Osteoblast (primary cell): ENCODE measurements at places on chromosomes 12 and 14. TPM values are rescaled to one million over a fixed set of nuclear protein-coding genes. Genes with fewer than 3 reads are reported as not detected.

Gene MUCL1
- total RNA-seq = not detected in 2 replicates

- DNase-seq = no peak
Observed at GRCh38 chr14:50360851-50361250, 35.8 kb downstream of the CDKL1 start.

- no peak for DNase-seq
Observed at GRCh38 chr14:68011406-68012028, 191.9 kb downstream of the RAD51B start.

- DNase-seq = peak; percentile 72
Observed at GRCh38 chr12:58916921-58917511, 3.3 kb downstream of the LRIG3 start.

GRCh38 chr14:85423889-85424288 lies 106.1 kb upstream of the FLRT2 start:
- no peak for DNase-seq

Gene EIF2B1
- total RNA-seq = 32.4 and 32.6 TPM in 2 replicates

DNA sequence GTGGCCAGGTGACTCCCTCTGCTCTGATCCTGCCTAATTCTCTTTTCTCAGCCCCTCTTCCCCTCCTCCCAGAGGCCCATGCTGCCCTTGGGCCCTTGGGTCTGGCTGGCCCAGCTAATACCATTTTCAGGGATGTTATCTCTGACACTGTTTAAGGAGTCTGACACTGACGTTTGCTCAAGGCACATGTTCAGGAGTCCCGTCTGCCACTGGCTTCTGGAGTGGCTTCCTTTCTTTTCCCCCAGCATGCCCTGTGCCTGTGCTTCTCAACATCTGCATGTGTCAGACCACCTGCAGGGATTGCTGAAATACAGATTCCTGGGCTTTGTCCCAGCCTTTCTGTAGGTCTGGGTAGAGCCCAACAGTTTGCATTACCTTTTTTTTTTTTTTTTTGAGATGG lies 128.9 kb downstream of the BCL11B start:
- no peak for DNase-seq

DNA sequence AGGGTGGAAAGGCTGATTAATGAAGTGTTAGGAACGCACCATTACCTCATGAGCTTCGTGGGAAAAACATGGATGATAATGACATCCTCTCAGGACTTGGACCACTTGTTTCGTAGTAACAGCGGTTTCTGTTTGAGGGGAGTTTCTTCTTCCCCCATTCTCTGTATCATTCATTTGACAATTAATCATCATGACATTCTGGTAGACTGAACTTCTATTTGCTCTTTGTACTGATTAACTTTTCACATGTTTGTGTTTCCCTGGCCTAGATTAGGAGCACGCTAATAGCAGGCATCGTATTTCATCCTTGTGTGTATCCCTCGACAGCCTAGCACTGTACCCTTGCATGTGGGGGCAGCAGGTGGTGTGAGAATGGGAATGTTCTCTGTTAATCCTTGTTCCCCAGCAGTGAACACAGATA lies 8.0 kb downstream of the LRRC74A start:
- DNase-seq = no peak
